ENCODE measurements at places on chromosomes 2 and 18. TPM values are rescaled to one million over a fixed set of nuclear protein-coding genes. Genes with fewer than 3 reads are reported as not detected.

The FOXI3 gene
- 0.06 TPM for total RNA-seq

The NDUFAF7 gene
- total RNA-seq = 17.7 TPM

The PCARE gene
- total RNA-seq = not detected

The NXPH2 gene
- not detected for total RNA-seq

The KCNS3 gene
- total RNA-seq = 1.4 TPM

The LRRC30 gene
- total RNA-seq = not detected

The ANKRD44 gene
- 1.4 TPM for total RNA-seq

The PDE1A gene
- total RNA-seq = 0.17 TPM

The CYP26B1 gene
- 13.4 TPM for total RNA-seq

The FAM161A gene
- 8.4 TPM for total RNA-seq

The SCG2 gene
- 0.94 TPM for total RNA-seq

The GPR39 gene
- 7.5 TPM for total RNA-seq

The FER1L5 gene
- not detected for total RNA-seq

The CHPF gene
- total RNA-seq = 31.7 TPM

The OTOS gene
- total RNA-seq = not detected

The GPN1 gene
- 55.4 TPM for total RNA-seq

The TUBB8B gene
- not detected for total RNA-seq

The CRYGD gene
- not detected for total RNA-seq

The FBXO41 gene
- 4.7 TPM for total RNA-seq

The TP53I3 gene
- total RNA-seq = 278 TPM

The DES gene
- total RNA-seq = 0.27 TPM

The MROH2A gene
- total RNA-seq = 0.23 TPM

The TXNL4A gene
- 146 TPM for total RNA-seq

The ANKRD36B gene
- 5.0 TPM for total RNA-seq
